ENCODE measurements at places on chromosomes 6 and 20.

- no peak for DNase-seq
Measured at GRCh38 chr6:105862936-105863607, 223.1 kb upstream of the PRDM1 start.

DNA sequence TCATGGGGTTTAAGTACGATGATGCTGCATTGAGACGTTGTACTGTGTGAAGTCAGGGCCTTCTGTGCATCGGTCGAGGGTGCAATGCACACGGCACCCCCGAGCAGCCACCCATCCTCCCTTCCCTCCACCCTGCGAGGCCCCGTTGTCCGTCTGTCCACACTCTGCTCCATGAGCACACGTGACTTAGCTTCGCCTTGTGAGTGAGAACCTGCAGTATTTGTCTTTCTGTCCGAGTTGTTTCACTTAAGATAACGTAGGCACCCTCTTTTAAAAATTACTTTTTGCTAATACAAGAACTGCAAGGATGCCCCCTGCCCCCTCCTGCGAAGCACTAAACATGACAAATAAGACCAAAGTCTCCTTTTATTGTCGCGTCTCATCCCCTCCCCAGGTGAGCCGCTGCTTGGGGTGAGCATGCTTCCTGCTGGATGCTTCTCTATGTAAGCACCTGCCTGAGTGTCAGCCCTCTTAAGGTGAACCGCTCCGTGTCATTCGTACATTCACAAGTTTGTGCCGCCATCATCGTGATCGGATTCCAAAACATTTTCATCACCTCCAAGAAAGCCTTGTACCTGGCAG, 3.6 kb upstream of the RBBP8NL start:
- DNase-seq, result no peak

GRCh38 chr6:111477481-111477938, 5.5 kb downstream of the REV3L start:
- no peak for DNase-seq

DNA sequence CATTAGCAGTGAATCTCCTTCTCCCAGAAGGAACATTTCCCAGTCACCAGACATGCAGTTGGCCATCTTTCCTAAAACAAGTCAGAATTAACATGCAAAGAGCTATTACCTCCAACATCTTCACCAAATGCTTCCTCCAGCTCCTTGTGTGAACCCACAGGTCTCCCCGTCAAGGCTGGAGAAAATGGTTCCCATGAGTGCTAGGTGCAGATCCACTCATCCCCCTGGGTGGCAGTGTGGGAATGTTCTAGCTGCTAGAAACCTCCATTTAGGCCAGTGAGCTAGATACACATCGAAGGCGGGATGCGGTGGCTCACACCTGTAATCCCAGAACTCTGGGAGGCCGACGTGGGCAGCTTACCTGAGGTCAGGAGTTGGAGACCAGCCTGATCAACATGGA, 603.9 kb upstream of the SLC35B3 start:
- DNase-seq, result no peak

DNA sequence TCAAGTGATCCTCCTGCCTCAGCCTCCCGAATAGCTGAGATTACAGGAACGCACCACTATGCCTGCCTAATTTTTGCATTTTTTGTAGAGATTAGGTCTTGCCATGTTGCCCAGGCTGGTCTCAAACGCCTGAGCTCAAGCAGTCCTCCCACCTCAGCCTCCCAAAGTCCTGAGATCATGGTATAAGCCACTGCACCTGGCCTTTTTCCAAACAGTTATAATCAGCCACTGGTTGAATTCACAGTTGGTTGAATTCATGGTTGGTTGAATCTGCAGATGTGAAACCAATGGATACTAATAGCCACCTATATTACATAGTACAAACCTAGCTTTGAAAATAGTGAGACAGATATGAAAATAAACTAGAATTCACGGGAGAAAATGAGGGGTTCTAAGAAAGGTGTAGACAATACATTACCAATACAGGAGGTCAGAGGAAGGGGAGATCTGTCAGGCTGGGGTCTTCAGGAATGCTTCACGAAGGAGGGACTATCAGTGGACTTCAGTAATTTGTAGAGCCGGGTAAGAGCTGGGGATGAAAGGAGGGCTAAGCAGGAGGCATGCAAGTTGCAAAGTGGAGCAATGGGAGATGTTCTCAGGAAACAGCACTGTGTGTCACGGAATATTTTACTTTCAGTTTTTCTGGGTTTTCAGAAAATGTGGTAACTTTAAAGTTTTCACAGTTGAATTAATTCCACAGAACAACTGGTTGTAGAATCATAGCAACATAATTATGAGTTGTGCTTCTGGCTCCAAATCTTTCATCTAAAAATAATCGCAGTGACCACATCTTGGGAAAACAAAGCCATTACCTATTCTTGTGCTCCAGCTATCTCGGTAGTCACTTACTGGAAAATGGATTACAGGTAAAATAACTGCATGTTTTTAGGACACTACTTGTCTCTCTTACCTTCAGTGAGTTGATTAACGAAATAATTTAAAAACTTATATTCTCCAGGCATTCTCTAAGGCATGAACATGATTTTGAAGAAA, 12.9 kb upstream of the CEP85L start:
- DNase-seq, result no peak

DNA sequence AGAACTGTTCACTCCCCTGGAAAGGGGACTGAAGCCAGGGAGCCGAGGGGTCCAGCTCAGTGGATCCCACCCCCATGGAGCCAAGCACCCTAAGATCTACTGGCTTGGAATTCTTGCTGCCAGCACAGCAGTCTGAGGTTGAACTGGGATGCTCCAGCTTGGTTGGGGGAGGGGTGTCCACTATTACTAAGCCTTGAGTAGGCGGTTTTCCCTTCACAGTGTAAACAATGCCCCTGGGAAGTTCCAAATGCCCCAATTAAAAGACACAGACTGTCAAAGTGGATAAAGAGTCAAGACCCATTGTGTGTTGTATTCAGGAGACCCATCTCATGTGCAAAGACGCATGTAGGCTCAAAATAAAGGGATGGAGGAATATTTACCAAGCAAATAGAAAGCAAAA, 150.2 kb downstream of the LPA start:
- DNase-seq, result no peak

DNA sequence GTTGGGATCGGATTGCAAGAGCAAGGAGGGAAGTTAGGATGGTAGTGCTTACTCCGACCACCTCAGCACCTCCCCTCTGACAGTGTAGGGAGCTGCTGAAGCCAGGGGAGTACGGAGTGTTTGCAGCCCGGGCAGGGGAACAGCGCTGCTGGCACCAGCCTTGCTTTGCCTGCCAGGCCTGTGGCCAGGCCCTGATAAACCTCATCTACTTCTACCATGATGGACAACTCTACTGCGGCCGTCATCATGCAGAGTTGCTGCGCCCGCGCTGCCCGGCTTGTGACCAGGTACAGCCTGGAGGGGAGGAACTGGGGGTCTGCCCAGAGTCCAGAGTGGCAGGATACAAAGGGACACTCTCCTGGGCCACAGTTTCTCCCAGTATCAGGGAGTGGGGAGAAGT, 2.2 kb upstream of the TOMM6 start:
- DNase-seq, result no peak

DNA sequence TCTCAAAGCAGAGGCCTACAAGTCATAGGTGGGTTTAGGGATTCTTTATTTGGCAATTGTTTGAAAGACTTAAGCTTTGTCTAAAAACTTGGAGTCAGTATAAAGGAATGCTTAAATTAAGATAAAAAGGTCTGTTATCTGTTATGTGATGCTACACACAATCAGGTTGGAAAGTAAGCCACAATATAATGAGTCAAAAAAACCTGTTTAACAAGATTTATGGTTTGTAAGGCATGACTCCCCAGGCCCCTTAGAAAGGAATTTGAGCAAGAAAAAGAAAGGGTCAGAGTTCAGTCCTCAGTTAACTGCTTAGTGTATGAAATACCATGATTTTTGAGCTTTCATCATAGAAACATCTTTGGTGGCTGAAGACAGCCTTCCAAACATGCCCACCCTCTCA, 66.8 kb upstream of the HMGN3 start:
- no peak for DNase-seq

DNA sequence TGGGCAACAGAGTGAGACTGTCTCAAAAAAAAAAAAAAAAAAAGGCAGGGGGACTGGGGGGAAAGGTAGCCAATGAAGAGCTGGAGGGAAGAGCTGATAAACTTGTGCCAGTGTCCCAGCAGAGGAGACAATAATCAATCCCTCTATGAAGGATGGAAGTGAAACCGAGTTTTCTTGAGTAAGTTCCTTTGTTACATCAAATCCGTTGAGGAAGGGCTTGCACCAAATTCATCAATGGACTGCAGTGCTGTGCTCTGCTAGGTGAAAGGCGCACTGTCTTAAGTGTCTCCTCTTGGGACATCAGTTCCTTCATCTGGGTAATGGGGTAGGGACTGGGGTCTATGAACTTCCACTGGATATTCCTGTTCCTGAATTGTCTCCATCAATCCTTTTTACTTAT, 3.0 kb upstream of the CRIP3 start:
- DNase-seq, result no peak

DNA sequence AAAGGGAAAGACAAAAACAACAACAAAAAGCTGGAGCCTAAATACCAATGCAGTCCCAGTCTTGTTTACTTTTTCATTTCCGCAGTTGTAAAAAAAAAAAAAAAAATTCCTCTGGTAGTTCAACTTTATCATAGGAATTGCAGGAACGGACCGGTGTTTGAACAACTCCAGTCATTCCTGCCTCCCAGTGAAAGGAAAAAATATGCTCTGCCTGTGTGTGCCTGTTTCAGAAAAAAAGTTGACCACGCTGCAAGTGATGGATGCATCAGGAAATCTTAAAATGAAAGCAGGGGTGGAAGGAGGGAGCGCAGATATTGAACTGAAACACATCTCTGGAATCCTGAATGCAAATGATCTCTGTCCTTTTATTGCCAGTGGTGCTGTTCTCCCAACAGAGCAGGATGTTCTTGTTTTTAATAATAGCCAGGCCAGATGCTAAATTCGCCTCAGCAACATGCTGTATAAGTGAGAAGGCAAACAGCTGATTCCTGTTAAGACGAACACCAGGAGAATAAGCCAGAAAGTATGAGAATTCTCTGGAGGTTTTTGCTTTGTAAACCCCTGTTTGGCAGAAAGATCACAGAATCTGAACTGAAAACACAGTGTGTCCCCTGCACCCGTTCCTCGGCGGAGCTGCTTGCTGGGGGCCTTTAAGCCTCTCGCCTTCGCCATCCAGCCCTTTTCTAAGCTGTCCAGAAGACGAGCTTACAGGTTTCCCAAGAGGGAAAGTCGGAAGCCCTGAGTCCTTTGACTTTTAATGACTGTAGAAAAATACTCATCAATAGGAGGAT, 178.4 kb upstream of the SUPT3H start:
- DNase-seq, result peak; percentile 72

DNA sequence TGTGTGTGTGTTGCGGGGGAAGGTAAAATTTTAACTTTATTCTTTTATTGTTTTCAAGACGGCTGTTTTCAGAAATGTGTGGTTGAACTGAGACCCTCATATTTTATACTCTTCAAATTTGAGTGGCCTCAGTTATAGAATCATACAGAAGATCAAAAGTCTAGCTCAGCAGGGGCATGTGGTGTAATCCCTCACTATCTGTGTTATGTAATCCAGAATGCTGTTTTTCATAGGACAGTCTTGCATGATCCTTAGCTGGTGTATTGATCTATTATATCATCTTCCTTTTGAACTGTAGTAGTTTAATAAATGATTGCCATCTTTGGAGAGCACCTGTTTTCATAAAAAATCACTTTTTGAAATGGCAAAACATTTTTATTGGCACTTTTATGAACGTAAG, 1.4 kb downstream of the PLCB4 start:
- no peak for DNase-seq

- DNase-seq, result no peak
Measured at GRCh38 chr20:44364780-44365179, 9.3 kb downstream of the HNF4A start.

GRCh38 chr6:11224252-11224965, 8.1 kb downstream of the NEDD9 start:
- no peak for DNase-seq

DNA sequence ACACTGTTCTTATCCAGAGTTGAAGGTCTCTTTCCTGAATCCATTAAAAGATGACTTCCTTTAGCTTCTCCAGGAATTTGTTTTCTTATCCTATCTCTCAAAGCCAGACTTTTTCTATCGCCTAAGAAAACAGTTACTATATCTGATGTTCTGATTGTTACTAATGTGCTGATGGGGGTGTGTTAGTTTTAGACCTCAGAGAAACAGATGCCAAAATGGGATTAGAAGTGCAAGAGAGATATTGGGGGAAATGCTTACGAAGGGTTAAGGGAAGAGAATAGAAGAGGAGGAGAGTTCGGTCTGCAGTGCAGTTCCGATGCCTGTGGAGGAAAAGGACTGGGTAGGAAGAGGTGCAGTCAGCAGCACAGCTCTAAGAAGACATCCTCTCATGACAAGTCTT, 35.7 kb upstream of the ADGRG6 start:
- DNase-seq, result no peak

GRCh38 chr6:159044899-159045727, at the start of gene TAGAP:
TSS of gene TAGAP (minus strand) at chr6:159044991. CDS start at chr6:159044146, 845 bp downstream.
- DNase-seq, result no peak

DNA sequence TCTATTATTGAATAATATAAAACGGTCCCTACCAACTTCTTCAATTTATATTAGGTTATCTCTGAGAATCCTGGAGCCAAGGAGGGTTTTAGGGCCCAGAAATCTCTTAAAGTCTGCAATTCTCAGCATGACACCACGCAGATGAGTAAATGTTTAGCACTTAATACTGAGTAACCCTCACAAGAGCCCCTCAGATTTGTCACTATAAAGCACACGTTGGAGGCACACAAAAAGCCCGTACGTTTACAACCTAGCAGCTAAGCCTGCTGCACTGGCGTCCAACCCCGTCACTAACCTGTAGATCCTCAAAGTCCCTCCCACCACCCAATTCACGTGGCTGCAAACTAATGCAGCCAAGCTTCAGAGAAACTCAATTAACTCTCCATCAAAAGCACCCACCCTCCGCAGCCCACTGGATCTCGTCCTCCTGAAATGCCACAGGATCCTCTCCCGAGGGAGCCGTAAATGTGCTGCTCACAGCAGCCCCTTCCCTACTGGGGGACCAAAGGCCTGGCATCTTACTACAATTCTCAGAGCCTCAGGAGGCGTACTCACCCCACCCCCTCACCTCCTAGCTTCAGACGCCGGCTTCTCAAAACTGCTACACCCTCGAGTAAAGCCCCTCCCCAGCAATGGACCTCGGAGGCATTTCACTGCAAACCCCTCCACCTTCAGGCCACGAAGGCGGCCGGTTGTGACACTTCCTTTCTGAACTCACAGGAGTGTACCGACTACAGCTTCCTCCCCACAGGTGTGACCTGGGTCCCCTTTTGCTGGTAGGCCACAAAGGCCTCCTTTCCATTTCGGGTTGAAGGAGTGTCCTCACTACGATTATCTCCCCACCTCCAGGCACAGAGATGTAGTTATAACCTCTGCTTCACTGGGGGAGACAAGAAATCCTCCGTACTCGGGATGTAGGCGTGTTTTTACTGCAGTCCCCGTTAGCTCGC, 909 bp downstream of the CPNE1 start:
- DNase-seq, result no peak

GRCh38 chr20:56411759-56412472, at the start of gene CASS4:
TSS of gene CASS4 (plus strand) at chr20:56412260. CDS start at chr20:56412459, 199 bp downstream.
- DNase-seq, result no peak

GRCh38 chr6:40738551-40739193, 151.5 kb upstream of the LRFN2 start:
- no peak for DNase-seq

GRCh38 chr6:17059022-17059421, 42.8 kb upstream of the STMND1 start:
- DNase-seq, result no peak

- no peak for DNase-seq
Measured at GRCh38 chr6:158037021-158037420, 55.4 kb downstream of the SYNJ2 start.

GRCh38 chr6:118679327-118679901, 28.0 kb upstream of the CEP85L start:
- no peak for DNase-seq

GRCh38 chr6:77986380-77987034, 333.7 kb downstream of the MEI4 start:
- no peak for DNase-seq

Data from fibroblast of skin of left biceps (primary cell).